ENCODE measurements at places on chromosomes 5 and 9. TPM values are rescaled to one million over a fixed set of nuclear protein-coding genes. Genes with fewer than 3 reads are reported as not detected.

Gene PCDHA6
- total RNA-seq, result 1.5 TPM

Gene GADD45G
- 14.8 TPM for total RNA-seq

DNA sequence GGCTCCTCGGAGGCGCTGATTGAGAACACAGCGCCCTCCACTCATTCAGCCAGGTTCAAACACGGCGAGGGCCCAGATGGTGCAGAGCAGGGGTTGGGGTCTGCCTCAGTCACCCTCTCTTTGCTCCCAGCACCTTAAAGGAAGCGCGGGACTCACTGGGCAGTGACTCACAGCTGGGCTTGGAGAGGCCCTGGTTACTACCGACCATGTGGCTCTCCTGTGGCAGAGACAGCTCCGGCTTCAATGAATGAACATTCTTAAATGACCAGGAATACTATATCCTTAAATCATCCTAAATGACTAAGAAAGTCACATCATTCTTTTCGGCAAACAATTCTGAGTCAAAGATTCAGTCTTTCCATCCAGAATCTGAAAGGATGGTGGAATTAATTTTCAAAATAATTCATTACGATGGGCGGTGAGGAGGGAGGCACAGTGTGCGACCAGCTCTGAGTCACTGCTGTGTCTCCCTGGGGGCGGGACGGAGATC lies 1.6 kb upstream of the INPP5E start:
- DNase-seq, result no peak

DNA sequence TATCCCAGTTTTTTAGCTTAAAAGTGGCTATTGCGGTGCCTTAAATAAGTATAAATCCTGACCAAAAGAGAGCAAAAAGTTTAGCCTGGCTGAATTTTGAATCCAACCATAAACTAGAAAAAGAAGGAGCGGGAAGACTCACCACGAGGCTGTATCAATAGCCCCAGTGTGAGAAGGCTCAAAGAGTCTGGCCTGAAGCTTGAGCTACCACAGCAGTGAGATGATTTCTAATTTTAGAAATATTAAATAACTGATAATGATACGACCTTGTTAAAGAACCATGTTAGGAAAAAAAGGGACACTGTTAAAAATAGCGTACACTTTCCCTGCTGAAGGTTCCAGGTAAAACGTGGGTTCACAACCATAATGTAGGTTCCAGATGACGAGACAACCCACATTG lies 134.1 kb upstream of the ZNF462 start:
- DNase-seq, result no peak

DNA sequence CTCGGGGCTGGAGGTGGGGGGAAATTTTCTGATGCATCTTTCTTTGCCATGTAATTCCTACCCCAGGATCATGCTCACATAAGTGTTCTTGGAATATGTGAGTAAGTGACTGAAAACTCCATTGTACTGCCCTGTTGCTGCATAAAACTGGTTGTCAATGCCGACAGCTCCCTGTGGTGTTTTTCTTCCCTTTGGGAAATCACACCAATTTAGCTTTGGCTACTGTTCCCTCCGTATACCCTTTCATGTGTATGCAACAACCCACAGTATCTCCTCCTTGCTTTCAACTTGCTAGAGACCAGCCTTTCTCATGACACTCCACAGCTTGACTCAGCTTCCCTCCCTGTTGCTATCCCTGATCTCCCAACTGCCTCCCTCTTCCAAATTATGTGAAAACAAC lies 240.6 kb downstream of the TRIM32 start:
- DNase-seq, result no peak

DNA sequence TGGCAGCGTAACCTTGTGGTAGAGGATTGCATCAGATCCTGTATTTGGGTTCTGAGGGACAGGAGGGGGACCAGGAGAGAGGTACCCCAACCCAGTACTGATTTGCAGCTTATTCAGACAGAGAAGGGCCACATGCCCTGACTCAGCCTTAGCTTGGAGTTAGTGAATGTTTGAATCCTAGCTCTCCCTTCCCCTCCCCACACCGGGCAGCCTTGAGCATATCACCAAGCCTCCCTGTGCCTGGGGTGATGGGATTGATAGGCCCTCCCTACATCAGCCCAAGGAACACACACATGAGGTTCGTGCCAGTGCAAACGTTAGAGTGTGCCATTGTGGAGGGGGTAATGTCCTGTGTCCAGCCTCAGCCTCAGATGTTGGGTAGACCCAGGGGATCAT lies 71.9 kb downstream of the AMBP start:
- peak; percentile 8 for DNase-seq

DNA sequence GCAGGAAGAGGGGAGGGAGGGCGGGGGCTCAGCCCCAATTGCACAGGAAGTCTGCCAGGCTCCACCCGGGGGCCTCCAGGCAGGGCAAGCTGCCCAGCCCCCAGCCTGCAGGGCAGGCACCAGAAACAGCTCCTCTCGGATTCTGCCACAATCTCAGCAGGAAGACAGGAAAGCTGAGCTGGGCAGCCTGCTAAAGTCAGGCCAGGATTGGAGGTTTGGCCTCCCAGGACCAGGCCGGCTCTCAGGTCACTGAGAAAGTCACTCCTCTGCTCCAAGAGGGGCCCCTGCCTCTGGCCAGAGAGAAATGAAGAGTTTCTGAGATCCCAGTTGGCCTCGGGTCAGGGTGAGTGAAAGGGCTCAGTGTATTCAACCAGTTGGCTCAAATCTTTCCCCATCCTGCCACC lies 54.6 kb upstream of the STXBP1 start:
- no peak for DNase-seq

DNA sequence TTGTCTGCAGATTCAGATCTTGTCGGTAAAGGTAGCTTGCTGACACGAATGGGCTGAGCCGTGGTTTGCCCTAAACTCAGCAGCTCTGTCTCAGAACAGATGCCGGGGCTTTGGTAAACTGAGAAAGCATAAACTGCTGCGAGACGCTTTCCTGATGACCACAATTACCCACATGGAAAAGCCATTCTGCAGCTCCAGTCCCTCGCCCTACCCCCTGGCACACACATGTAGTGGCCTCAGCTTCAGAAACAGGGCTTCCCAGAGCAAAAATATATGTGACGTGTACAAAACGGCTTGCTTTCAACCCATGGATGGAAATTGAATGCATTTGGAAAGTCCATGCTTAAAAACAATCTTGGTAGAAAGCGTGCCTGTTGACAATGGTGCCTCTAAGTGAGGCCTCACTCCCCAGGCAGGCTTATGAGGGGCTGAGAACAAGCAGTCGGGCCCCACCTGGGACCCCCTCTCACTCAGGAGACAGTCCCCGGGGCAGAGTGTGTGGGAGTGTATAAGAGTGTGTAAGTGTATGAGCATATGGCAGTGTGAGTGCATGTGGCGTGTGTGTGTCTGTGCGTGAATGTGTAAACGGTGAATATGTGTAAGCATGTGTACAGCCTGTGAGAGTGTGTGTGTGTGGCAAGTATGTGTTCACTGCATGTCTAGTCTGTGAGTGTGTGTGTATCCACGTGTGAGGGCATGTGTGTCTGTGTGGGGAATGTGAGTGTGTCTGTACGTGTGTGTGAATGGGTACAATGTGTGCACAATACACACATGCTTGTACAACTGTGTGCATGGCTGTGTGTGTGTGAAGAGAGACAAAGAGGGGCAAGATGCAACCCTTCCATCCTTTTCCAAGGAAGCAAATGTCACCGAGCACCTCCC lies 88.2 kb upstream of the SMIM23 start:
- DNase-seq, result no peak

DNA sequence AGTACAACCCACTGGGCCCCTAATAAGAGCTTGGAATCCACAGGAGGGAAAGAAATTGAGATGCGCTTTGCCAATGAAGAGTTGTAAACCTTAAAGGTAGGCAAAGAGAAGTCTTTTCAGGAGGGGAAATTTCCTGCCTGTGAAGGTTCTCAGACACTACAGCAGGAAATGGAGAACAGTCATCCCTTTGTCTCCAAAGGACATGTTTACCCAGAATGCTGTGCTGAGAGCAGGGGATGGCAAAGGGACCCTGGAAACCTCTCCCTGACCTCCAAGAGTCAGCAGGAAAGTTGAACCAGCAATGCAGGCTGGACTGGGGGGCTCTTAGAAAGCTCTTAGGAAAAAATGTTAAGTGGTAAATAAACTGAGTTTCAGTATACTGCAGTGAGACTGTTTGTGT lies 103.2 kb downstream of the AK8 start:
- no peak for DNase-seq
